CD4-positive, alpha-beta T cell treated with Interleukin-21 for 1 hour (primary cell): ENCODE measurements at places on chromosomes 5 and 9.

DNA sequence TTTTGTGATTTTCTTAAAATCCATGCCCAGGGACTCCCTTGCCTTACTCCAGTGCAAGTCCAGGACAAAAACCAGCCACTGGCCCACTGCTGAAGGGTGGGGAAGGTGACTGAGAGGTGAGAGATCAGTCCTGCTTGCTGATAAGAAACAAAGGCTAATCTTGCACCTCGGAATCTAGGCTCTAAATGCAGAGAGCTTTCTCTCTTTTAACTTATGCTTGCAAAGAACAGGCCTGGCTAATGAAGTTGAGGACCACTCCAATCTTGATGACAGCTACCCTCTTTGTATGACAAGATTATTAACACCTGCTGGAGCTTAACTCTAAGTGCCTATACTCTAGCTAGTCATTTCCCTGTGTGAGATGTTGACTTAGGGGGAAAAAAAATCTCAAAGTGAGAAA is 8.8 kb downstream of the TLE1 start:
- DNase-seq = no peak

DNA sequence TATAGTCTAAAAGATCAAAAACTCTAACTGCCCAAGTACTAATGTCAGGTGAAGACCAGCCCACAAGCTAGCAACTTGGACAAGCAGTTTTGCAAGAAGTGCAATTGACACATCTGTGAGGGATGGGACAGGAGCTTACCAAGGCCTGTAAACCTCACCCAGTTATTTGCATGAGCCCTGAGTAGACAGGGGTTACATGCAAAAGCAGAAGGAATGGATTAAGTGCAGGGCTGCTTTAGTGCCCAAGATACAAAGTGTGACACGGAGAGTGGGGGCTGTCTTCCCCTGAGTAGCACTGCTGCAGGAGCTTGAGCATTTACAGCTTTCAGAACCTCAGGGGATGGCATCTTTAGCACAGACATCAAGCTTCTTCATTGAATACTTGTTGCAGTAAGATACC is 286.7 kb downstream of the ELAVL2 start:
- no peak for DNase-seq

- DNase-seq = peak; percentile 28
These were observed 65.5 kb upstream of the ABCA1 start for GRCh38 chr9:104993291-104993963.

DNA sequence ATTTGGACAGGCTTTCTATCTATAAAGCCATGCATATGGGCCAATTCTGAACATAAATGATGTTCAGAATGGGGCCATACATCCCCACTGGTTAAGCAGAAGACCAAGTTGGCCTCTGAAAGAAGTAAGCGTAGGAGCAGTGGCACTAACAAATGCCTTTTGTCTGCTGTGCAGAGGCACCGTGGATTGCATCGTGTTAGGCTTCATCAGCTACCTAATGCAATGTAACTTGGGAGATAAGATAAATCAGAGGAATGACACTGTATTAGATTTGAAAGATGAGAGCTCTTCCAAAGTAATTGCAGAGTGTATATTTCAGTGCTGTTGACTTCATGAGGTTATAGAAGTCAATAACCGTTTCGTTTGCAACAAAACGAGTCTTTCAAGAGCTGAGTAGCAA is 148.1 kb downstream of the PARP8 start:
- DNase-seq = no peak

DNA sequence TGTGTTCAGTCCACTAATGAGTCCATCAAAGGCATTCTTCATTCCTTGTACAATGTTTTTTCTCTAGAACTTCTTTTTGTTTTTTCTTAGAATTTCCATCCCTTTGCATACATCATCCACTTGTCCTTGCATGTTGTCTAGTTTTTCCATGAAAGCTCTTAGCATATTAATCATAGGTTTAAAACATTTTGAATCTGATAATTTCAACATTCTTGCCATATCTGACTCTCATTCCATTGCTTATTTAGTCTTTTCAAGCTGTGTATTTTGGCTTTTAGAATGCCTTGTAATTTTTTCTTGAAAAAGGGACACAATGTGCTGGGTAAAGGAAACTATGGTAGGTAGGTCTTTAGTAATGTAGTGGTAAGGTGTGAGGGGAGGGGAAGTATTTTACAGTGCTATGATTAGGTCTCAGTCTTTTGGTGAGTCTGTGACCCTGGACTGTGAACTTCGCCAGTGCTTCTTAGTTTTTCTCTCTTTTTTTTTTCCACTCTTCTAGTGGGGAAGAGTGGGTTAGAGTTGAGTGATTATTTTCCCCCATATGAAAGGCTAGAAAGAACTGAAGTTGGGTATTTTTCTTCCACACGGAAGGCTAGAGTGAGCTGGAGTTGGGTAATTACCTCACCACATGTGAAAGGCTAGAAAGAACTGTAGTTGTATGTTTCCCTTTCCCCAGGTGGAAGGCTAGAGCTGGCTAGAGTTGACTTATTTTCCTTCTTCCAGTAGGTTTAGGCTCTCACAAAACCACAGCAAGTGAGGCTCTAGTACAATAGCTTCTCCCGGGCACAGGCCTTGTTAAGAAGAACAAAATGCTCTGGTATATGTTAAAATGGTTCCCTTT is 172.1 kb downstream of the SNX18 start:
- no peak for DNase-seq

GRCh38 chr9:137989999-137990715 is 112.6 kb downstream of the CACNA1B start:
- DNase-seq = no peak

DNA sequence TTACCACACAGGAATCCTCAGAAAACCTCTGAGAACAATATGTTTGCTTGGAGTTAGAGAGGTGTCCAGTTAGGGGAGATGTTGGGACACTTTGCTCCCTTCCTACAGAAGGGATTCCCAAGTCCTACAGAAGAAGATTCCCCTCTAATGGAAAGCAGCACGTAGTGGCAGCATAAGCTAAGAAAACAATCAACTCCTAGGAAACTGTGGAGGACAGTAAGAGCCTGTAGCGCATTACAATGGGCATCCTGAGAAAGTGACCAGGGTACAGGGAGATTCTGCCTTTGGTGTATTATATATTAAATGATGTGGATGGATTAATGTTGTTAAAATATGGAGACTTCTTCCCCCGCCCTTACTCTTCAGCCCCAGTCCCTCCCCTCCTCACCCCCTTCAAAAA is 13.9 kb upstream of the RIC1 start:
- DNase-seq = no peak

GRCh38 chr5:68315679-68316271 is 100.2 kb downstream of the PIK3R1 start:
- peak; percentile 55 for DNase-seq

DNA sequence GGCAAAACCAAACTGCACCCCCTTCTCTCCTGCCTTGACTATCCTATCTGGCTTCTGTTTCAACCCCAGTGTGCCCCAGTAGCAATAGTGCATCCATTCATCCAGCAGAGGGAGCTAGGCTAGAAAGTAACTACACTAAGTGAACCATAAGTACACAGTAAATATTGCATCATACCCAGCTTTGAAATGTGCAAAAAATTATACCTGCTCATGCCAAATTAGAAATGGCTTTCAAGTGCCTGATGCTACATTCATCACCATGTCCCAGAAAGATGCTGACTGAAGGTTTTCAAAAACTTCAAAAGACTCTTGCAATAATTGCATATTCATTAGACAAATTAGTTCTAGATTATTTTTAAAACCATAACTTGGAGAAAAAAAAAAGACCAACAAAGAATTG is 153.5 kb downstream of the PRELID2 start:
- DNase-seq = peak; percentile 31

GRCh38 chr5:56288873-56289601 is 55.9 kb upstream of the ANKRD55 start:
- no peak for DNase-seq

GRCh38 chr9:131385296-131385695 is 8.6 kb upstream of the PRRC2B start:
- no peak for DNase-seq

DNA sequence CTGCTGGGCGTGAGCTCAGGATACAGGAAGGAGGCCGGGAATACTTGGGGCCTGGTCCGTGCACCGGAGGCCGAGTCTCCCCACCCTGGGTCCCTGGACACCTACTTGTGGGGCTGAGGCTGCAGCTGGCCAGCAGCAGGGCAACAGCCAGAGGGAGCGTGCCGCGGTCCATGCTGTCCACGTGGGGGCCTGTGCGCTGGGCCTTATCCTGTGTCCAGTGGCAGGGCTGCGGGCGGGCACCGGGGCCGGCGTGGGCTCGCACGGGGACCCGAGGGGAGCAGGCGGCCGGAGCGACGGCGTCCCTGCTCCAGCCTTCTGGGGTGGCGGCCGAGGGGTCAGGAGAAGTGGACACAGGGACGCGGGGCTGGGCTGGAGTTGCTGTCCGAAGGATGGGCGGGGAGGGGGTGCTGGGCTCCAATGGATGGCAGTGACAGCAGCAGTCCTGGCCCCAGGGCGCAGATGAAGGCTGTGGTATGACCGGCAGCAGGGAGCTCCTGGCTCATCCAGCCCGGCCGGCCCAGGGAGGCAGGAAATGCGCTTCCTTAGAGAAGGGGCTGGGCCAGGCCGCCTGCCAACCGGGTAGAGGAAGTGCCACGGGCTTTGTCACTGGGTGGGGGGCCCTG is at the start of gene ENG:
Gene ENG, minus strand, starts transcription at position 475 of the 623 bp plus-strand sequence. Its CDS starts 303 bp downstream, at position 172.
- no peak for DNase-seq

- no peak for DNase-seq
These were observed 8.5 kb downstream of the PTGS1 start for GRCh38 chr9:122379340-122379739.

- no peak for DNase-seq
These were observed 1676.0 kb upstream of the NUDT12 start for GRCh38 chr5:105238561-105238960.

DNA sequence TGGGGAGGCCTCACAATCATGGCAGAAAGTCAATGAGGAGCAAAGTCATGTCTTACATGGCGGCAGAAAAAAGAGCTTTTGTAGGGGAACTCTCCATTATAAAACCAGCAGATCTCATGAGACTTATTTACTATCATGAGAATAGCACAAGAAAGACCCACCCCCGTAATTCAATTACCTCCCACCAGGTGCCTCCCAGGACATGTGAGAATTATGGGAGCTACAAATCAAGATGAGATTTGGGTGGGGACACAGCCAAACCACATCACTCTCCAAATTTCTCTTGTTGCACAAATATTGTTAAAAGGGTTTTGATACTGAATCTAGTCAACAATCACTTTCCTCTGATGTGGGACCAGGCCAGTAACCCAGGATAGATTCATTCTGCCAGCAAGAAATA is 1176.1 kb downstream of the CDH9 start:
- DNase-seq = no peak

DNA sequence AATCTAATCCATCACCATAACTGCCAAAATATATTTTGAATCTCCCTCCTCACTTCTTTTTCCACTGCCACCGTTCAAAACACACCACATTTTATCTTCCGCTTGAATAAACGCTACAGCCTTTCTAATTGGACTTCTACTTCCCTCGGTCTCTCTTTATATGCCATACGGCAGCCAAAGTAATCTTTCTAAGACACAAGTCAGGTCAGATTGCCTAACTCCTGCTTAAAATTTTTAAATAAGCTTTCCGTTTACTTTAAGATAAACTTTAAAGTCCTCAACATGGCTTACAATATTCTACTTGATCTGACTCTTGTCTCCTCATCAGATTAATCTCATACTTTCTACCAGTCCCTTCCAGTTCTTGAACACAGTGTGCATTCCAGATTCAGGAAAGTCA is 9.7 kb downstream of the AFF4 start:
- DNase-seq = no peak

- no peak for DNase-seq
These were observed 60.7 kb upstream of the IFNE start for GRCh38 chr9:21542787-21543186.

- peak; percentile 7 for DNase-seq
These were observed at the start of gene PCDHA8 for GRCh38 chr5:140840978-140841962. TSS of gene PCDHA8 (plus strand) at chr5:140841187. CDS start at chr5:140841322, 135 bp downstream.

DNA sequence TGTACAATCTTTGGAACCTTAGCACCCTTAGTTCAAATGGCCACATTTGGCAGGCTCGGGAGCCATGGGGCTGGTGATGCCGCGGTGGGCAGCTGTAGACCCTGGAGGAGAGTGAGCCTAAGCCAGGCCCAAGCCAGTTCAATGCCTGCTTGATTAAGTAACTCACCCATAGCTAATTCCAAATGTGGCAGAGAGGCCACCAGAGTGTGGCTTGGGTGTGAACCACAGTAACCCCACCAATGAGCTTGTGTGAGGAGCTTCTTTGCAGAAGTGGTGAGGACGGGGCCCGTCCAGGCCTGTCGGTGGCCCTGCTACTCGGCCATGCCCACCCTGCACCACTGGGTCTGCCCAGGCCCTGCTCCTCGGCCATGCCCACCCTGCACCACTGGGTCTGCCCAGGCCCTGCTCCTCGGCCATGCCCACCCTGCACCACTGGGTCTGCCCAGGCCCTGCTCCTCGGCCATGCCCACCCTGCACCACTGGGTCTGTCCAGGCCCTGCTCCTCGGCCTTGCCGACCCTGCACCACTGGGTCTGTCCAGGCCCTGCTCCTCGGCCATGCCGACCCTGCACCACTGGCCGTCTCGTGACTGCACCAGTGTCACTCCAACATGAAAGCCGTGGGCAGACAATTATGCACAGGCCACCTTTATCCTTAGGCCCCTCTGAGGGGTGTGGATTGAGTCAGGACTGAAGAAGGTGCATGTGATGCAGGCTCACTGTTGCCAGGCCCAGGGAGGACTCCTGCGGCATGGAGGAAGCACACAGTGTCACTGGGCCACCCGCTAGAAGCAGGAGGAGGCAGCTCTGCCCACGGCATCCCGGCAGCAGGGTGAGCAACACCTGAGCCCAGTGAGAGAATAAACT is 75.4 kb downstream of the MRPL36 start:
- DNase-seq = no peak

GRCh38 chr5:6466975-6467567 is 18.4 kb downstream of the UBE2QL1 start:
- no peak for DNase-seq

- no peak for DNase-seq
These were observed 48.8 kb upstream of the FST start for GRCh38 chr5:53431665-53432064.

- DNase-seq = no peak
These were observed at the start of gene ADGRV1 for GRCh38 chr5:90558344-90559192. TSS of gene ADGRV1 (plus strand) at chr5:90558797. CDS start at chr5:90558896, 99 bp downstream.

DNA sequence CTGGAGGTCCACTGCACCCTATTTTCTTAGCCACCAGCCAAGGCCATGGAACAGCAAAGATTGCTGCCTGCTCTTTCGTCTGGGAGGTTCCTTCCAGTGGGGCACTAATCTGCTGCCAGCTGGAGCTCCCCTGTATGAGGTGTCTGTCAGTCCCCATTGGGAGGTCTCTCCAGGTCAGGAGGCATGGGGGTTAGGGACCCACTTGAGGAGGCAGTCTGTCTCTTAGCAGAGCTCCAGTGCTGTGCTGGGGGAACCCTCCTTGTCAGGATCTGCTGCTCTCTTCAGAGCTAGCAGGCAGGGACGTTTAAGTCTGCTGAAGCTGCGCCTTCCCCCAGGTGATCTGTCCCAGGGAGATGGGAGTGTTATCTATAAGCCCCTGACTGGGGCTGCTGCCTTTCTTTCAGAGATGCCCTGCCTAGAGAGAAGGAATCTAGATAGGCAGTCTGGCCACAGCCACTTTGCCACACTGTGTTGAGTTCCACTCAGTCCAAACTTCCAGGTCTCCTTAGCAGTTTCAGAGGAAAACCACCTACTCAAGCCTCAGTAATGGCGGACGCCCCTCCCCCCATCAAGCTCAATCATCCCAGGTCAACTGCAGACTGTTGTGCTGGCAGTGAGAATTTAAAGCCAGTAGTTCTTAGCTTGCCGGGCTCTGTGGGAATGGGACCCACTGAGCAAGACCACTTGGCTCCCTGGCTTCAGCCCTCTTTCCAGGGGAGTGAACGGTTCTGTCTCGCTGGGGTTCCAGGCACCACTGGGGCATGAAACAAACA is 317.7 kb downstream of the LRRC70 start:
- no peak for DNase-seq
